Activated T-cell treated with anti-CD3 and anti-CD28 coated beads, Interleukin-2, amount 50 U/mL, for 48 hours (primary cell): ENCODE measurements at places on chromosomes 3 and 15.

- DNase-seq: no peak
Observed at GRCh38 chr3:33775363-33775762, 23.1 kb upstream of the PDCD6IP start.

DNA sequence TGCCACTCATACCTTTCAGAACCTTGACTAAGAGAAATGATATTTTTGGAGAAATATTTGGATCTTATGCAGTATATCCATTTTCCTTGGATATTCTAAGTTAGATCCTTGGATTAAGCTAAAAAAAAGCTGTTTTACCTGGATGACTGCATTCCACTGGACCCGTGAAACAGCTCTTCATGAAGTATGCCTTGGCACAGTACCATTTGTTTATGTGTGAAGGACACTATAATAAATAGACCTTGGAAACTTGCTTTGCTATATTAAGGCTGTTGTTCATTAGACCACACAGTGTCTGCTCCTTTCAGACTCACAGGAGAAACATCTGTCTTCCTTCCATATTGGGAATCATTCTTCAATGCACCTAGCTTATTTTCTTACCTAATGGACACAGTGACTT is 651.0 kb upstream of the TGFBR2 start:
- DNase-seq: no peak

GRCh38 chr15:77749236-77749997 is 116.7 kb upstream of the LINGO1 start:
- no peak for DNase-seq

DNA sequence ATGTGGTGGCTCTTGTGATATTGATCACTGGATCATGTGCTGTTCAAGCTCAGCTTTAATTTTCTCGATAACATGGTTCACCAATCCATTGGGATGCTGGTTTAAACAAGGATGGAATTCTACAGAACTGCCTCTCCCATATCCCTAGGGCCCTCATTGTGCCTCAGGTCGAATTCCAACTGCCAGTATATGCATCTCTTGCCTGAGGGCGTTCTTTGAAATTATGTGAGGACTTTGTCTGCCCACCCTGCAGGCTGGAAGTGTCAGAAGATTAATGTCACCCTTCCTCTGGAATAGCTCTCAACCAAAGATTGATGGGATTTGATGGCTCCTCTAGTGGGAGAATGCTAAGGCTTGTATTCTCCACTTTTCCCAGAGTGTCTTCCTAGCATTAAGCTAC is 175.6 kb upstream of the GALNT15 start:
- no peak for DNase-seq

- no peak for DNase-seq
Observed at GRCh38 chr3:72473156-72473555, 375.1 kb downstream of the SHQ1 start.

DNA sequence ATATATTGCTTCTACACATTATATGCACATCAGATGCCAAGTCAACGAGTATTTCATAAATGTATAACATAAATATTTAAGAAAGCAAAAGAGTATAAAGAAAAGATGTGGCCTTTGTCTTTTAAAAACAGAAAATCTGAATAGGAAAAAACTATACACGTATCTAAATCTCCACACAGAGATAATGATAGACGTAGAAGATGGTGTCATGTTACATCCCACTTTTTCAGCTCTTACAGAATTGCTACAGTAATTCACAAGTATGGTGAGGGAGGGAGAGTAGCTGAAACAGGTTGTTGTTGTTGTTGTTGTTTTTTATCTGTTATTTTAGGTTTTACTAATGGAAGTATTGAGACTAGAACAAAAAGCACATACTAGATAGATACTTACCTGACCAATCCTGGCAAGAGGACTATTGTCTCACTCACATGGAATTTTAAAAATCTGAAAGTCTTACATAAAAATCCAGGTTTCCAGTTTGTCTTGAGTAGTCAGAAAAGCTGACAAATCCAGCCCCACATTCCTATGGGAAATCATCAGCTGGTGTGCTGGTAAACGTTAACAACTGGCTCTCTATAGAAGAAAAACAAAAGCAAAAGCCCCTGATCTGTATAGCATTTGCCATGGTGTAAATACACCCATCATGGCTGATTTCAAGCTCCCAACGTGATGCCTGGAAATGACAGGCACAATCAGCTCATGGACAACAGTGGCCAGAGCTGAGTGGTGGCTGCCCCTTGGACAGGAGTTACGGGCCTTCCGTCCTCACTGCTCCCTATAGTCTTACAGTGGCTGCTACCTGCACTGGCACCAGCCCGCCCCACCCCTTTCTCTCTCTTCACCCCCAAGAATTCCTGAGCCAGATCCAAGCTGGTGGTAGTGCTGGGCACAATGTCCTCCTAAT is 47.4 kb upstream of the VGLL4 start:
- no peak for DNase-seq
